ENCODE measurements at places on chromosomes 7 and 10.

DNA sequence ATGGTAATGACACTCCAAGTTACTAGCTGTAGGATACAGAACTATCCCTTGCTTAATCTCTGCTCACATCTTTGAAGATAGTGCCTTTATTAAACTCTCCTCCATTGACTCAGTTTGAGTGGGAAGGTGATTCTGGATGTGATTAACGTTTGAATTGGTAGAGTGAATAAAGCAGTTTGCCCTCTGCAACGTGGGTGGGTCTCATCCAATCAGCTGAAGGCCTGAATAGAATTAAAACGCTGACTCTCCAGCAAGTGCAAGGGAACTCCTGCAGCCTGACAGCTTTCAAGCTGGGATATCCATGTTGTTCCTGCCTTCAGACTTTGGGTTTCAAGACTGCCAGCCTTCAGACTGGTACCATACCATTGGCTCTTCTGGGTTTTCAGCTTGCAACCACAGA, 21.6 kb downstream of the KLF14 start:
- peaks cover 1% of the 10 kb centered on the region for H3K36me3 ChIP-seq
- no peak overlapping the region for H3K27ac ChIP-seq
- DNase-seq, result no peak
- peaks cover 15% of the 10 kb centered on the region for H3K27me3 ChIP-seq
- H3K4me1 ChIP-seq, result no peaks in the 10 kb centered on the region

DNA sequence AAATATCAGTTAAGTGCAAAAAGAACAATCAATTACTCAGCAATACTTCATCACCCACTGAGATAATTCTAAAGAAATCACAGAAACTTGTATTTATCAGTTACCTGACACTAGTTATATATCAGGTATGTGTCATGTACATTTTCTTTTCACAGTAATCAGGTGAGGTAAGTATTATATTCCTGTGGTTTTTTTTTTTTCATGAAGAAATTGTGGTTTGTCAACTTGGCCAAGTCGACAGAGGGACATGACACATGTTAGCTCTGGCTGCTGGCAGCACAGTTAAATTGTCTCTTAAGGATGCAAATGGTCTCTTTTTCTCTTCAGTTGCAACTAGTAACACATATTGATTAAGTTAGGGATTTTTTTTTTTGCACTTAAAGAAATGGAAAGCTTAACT, 13.7 kb upstream of the GPR141 start:
- H3K36me3 ChIP-seq, result no peaks in the 10 kb centered on the region
- no peak overlapping the region for H3K4me3 ChIP-seq
- no peak for DNase-seq
- H3K27me3 ChIP-seq, result peaks cover 3% of the 10 kb centered on the region

DNA sequence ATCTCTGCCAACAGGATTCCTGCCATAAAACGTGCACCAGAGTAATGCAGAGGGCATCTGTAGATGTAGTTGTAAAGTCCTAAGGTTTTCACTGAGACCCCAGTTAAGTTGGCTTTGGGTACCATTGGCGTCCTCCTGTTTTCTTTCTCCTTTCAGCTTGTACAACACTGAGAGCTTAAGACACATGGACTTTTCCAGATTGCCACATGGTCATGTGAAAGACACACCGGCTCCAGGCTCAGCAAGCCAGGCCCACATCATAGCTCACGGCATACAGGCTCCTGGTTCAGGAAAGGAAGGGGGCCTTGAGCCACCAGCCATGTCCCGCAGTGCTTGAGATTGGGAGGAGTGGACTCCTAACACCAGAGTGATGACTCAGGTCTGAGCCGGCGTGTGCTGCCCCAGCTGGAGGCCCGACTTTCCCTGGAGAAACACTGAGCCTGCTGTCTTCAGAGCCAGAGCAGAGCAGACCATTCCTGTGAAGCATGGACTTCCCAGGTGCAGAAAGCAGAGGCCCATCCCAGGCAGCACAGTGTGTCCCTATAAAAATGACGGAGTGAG, 252.7 kb downstream of the PRPF18 start:
- peak overlapping the region; percentile 93 for H3K27ac ChIP-seq
- H3K27me3 ChIP-seq, result no peaks in the 10 kb centered on the region

DNA sequence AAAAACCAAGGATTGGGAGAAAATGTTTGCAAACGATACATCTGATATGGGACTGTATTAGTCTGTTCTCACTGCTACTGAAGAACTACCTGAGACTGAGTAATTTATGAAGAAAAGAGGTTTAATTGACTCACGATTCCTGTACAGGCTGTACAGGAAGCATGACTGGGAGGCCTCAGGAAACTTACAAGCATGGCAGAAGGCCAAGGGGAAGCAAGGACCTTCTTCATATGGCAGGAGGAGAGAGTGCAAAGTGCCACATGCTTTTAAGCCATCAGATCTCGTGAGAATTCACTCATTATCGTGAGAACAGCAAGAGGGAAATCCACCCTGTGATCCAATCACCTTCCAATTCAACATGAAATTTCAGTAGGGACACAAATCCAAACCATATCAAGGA, 11.0 kb downstream of the ZNF713 start:
- no peak for DNase-seq
- no peaks in the 10 kb centered on the region for H3K27me3 ChIP-seq
- H3K27ac ChIP-seq, result no peak overlapping the region
- H3K36me3 ChIP-seq, result peaks cover 6% of the 10 kb centered on the region
- no peaks in the 10 kb centered on the region for H3K4me1 ChIP-seq

GRCh38 chr7:24911213-24911603, 68.8 kb downstream of the OSBPL3 start:
- no peak overlapping the region for H3K4me3 ChIP-seq
- DNase-seq, result no peak
- H3K27ac ChIP-seq, result no peak overlapping the region
- H3K4me1 ChIP-seq, result peaks cover 3% of the 10 kb centered on the region
- no peaks in the 10 kb centered on the region for H3K36me3 ChIP-seq

GRCh38 chr7:138825049-138825721, 27.2 kb upstream of the ATP6V0A4 start:
- DNase-seq, result no peak
- H3K4me1 ChIP-seq, result no peaks in the 10 kb centered on the region
- no peak overlapping the region for H3K27ac ChIP-seq
- H3K4me3 ChIP-seq, result no peak overlapping the region
- H3K36me3 ChIP-seq, result peaks cover 2% of the 10 kb centered on the region

- H3K4me3 ChIP-seq, result no peak overlapping the region
- no peak for DNase-seq
- H3K27ac ChIP-seq, result no peak overlapping the region
Observed at GRCh38 chr7:597348-598178, 77.9 kb upstream of the PDGFA start.

DNA sequence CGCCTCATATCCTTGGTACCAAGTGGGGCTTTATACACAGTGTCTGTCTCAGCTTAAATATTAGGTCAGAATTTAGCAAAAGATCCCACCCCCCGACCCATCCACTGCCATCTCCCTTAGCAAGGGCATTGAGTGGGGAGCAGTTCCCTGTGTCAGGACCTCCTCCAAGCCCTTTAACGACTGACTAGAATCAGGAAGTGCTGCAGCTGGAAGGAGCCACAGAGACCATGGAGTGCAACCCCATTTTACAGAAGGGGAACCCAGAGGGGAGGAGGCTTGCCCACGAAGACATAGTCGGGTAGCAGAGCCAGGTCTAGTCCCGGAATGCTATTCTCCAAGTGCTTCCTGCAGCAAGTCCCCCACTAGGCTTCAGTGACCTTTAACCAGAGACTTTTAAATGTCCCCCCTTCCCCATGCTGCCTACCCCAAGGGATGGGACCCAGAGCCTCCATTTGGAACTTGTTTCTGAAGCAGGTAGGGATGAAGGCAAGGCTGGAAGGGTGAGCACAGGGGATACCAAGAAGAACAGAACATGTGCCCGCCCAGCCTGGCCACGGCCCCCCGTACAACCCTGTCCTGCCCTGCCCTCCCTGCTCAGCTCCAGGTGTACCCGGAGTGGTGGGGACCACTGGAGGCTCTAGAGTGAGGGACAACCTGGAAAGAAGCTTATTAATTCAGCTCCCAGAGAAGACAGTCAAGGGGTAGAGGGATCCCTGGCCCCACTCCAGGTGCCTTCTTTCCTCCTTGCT, 41.3 kb downstream of the C10orf105 start:
- H3K4me3 ChIP-seq, result no peak overlapping the region
- H3K27me3 ChIP-seq, result peaks cover 46% of the 10 kb centered on the region
- no peak for DNase-seq
- no peaks in the 10 kb centered on the region for H3K36me3 ChIP-seq

DNA sequence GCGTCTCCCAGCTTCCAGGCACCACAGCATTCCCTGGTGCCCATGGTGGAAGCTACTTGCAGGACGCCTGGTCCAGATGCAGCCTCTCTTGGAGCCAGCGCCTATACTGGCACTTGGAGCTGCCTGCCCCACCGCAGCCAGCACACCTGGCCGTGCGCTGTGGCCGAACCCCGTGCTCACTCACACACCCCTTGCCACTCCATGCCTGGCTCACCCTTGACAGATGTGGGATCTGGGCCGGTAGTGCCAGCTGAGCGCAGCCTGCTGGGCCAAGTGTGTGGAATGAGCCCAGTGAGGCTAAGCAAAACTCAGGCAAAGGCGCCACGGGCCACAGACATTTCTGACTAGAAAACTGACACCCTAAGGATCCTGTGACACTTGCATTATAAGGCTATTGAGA, 884.8 kb downstream of the LRMDA start:
- no peak overlapping the region for H3K4me3 ChIP-seq
- H3K27ac ChIP-seq, result no peak overlapping the region
- H3K27me3 ChIP-seq, result no peaks in the 10 kb centered on the region
- no peak for DNase-seq

GRCh38 chr7:133139350-133139749, 57.5 kb upstream of the CHCHD3 start:
- no peak for DNase-seq
- no peak overlapping the region for H3K27ac ChIP-seq
- no peaks in the 10 kb centered on the region for H3K36me3 ChIP-seq
